ENCODE measurements at places on chromosomes 12 and 14.

DNA sequence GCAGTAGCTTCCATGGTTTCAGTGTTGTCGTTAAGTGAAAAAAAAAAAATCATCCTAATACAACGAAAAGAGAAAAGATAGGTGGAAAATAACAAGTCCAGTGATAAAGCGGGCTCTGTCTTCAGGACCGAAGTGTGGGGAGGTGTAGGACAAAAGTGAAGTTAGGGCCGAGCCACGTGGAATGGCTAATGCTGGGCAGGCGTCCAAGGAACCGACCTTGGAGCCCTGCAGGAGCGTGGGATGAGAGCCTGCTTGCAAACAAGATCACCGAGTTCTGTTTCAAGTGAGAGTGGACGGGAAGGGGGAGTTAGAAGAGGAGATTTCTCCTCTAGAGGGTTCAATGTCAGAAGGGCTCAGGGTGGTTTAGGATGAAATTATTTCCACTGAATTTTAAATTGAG, 22.2 kb downstream of the A2ML1 start:
- DNase-seq: peak; percentile 52

DNA sequence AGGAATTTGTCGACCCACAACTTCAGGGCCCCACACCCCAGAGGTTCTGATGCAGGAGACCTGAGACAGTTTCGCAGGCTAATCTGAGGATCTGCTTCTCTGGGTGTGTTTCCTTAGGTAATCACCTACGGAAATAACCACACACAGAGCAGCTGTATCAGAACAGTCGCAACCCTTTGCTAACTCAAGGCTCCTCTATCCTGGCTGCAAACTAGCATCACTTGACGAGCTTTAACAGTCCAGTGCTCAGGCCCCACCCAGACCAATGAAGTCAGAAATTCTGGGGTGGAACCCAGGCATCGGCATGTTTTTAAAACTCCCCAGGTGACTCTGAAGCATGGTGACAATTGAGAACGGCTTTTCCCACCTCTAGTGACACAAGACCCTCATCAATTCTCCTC, 20.7 kb downstream of the SLC7A7 start:
- no peak for DNase-seq

DNA sequence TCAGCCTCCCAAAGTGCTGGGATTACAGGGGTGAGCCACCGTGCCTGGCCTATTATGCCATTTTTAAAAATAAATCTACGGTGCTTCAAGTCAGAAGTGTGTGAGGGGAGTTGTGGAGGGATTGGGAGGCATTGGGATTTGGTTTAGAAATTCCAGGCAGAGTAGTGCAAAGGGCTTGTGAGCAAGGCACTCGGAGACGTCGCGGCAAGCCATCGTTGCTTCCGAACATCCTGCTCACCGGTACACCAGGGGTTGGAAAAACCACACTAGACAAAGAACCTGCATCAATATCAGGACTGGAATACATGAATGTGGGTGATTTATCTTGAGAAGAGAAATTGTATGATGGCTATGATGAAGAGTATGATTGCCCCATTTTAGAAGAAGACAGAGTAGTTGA, 227.0 kb downstream of the ALG10 start:
- no peak for DNase-seq

DNA sequence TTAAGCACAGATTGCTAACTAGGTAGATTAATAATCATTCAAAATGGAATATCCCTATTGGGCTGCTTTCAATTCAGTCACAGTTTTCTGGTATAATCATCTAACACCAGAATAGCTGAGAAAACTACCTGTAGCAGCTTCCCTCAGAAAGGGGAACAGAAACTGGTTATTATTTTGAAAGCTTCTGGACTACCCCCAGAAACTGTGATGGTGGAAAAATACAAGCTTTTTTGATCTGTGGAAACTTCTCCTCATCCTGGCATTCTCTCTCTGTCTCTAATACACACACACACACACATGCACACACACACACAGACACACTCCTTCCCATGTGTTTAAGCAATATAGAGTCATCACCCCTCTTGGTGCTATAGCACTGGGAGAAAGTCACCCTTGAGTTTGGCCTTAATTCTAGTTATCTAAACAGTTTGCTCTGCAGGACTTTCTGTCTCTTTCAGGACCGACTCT, 251.5 kb upstream of the LMO3 start:
- no peak for DNase-seq

- DNase-seq: peak; percentile 84
Observed at GRCh38 chr12:53660041-53660440, 15.8 kb downstream of the ATP5MC2 start.

GRCh38 chr12:104486943-104487819, 30.4 kb downstream of the CHST11 start:
- no peak for DNase-seq

GRCh38 chr12:19036673-19037357, 92.7 kb upstream of the PLEKHA5 start:
- peak; percentile 61 for DNase-seq

GRCh38 chr14:61315313-61315712, 6.1 kb upstream of the PRKCH start:
- DNase-seq: no peak

DNA sequence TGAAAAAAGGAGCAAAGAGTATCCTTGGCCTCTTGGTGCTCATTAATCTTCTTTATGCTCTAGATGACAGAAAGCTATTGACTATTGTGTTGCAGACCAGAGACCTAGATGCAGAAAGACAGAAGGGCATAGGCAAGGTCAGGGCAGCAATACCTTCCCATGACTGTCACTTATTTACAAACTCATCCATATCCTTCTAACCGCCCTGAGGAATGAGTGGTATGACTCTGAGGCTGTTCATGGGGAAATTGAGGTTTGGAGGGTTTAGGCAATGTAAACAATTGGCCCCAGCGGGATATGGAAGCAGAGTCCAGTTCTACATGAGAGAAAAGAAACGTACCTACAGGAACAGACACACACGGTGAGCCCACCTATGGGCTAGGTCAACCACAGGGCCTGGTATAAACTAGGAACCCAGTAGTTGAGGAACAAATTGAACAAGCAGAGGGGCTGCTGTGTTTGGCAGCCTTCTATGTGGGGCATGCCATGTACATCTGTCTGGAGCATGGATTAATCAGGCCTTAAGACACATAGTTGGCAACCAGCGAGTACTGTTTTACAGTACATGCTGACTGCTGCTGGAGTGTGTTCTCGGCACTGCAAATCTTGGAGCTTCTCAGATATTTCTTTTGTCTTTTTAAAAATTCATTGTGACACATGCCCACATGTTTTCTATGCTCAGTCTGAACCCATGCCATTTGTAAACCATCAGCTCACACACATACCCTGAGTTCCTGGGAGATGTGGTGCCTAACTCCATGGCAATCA, 159.7 kb upstream of the NTF3 start:
- no peak for DNase-seq

- no peak for DNase-seq
Observed at GRCh38 chr12:109814600-109815150, 18.5 kb downstream of the TRPV4 start.

DNA sequence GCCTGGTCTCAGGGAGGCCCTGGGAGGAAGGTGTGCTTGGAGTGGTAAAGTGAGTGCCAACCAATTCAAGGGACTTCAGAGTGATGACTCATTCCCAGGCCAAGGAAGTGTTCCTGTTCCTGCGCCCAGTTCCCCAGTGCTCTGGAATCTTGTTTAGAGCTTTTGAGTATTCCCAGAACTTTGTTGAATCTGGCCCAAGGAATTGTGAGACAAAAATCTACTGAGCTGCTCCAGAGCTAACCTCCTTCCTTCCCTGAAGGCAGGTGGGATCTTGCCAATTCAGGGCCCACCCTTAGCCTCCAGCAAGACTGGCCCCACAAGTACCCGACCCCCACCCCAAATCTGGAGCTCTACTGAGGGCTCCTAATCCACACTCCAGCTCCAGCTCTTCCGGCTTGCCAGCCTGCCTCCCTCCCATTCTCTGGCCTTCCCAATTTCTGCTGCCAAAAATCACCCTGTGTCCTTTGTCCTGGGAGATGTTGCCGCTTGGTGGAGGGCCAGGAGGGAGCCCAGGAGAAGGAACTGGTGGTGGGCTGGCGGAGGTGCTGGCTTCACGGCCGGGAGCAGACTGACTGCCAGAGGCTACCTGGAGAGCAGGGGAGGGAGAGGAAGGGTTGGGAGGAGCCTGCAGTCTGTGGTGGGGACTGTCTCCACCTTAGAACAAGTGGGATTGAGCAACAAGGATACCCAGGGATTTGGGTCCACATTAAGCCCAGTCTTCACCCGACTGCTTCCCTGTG, 2.0 kb upstream of the ATN1 start:
- peak; percentile 78 for DNase-seq

GRCh38 chr12:53101931-53102781, 1.1 kb upstream of the SOAT2 start:
- no peak for DNase-seq

- peak; percentile 93 for DNase-seq
Observed at GRCh38 chr12:25701290-25701689, 148.2 kb upstream of the LMNTD1 start.

GRCh38 chr12:118237908-118238307, 102.0 kb downstream of the PEBP1 start:
- DNase-seq: peak; percentile 70
